Stimulated activated CD8-positive, alpha-beta memory T cell treated with anti-CD3 and anti-CD28 coated beads, Interleukin-7, amount 100 ng/mL, for 1 hour (primary cell): ENCODE measurements at places on chromosomes 11 and 22.

- DNase-seq = peak; percentile 10
These were observed 23.8 kb downstream of the LRRC10B start for GRCh38 chr11:61532134-61533038.

DNA sequence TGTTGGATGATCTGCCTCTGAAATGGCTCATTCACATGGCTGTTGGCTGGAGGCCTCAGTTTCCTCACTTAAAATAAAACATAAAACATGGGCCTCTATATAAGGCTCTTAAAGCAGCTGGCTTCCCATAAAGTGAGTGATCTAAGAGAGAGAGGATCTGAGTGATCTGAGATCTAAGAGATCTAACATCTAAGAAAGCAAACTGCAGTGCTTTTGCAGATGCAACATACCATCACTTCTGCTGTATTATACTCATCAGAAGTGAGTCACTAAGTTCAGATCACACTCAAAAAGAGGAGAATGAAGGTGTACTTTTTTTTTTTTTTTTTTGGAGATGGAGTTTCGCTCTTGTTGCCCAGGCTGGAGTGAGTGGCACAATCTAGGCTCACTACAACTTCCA, 18.1 kb upstream of the HSPA8 start:
- DNase-seq = no peak

DNA sequence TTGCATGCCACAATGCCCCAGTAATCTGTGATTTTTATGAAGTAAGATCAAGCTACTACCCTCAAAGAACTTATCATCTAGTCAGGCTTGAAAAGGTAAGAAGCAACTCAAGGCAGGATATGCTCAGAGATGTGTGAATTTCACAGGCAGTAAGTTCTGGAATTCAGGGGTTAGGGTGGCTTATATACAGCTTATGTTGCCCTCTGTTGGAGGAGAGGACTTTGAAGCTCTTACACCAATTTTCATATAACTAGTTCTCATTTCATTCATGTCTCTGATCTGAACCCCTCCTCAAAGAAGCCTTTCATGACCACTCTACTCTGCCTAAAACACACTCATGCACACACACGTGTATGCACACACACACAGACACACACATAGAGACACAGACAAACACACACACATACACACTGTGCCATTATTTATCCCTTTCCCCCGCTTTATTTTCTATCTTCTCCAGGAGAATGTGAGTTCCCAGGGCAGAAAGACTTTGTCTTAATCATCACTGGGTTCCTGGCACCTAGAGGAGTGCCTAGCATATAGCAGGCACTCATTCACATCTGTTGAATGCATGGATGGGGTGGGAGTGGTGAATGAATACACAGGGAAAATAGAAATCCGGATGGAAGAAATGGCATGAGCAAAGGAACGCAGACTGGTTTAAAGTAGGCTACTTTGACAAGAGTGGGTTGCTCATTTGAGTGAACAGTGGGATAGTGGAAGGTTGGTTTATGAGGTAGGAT, 220.7 kb upstream of the ZBED5 start:
- no peak for DNase-seq

- no peak for DNase-seq
These were observed 25.1 kb upstream of the TIMP3 start for GRCh38 chr22:32776397-32776796.

DNA sequence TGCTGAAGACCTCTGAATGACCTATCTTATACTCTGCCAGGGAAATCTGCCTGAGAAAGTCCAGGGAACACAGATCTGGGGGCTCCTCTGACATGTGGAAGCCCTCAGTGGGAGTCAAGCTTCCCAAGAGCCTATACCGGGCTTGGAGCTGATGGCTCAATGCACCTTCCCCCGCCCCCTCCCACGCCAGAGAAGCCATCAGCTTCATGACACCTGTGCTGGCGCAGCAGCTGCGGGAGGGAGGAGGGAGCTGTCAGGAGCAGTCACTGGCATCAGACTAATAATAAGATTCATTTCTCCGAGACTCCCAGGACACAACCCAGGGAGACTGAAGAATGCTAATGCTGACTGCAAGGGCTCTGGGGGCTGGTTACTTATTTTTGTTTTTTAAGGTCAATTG, 47.8 kb downstream of the SPATA19 start:
- no peak for DNase-seq

- no peak for DNase-seq
These were observed 31.4 kb downstream of the PLAAT5 start for GRCh38 chr11:63459586-63459985.

DNA sequence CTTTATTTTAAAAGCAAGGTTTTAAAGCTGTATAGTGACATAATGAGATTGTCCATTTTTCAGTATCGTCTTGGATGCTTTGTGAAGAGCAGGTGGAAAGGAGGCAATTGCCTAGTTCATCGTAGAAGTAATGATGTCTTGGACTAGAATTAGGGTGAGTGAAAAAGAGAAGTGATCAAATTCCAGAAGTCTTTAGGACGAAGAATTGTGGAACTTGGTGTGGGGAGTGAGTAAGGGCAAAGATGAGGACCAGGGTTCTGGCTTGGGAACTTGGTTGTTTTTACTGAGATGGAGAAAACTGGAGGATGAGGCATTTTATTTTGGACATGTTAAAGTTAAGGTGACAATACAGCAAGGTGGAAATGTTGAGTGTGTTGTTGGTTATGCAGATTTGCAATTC, 1.2 kb downstream of the ILK start:
- no peak for DNase-seq
